ENCODE measurements at places on chromosomes 16 and 17.

GRCh38 chr16:49410226-49410625 lies 36.6 kb downstream of the C16orf78 start:
- no peak for DNase-seq

DNA sequence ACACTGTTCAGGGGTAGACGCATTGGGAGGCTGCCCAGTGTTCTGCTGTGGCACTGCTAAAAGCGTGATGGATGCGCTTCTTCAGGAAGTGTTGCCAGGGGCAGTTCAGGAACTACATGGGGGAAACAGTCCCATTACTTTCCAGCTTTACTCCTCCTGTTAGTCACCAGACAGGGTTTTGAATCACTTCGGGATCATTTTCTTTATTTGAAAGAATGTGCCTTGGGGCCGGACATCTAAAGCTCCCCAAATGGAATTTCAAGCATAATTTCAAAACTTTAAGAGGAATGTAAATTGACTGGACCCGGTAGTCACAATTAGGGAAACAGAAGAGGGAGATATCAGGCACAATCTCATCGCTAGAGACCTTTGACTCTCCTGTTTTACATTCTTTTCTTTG lies 1.3 kb upstream of the KRTAP2-1 start:
- no peak for DNase-seq

GRCh38 chr17:39926588-39927100 lies 757 bp downstream of the ORMDL3 start:
- DNase-seq = peak; percentile 33

DNA sequence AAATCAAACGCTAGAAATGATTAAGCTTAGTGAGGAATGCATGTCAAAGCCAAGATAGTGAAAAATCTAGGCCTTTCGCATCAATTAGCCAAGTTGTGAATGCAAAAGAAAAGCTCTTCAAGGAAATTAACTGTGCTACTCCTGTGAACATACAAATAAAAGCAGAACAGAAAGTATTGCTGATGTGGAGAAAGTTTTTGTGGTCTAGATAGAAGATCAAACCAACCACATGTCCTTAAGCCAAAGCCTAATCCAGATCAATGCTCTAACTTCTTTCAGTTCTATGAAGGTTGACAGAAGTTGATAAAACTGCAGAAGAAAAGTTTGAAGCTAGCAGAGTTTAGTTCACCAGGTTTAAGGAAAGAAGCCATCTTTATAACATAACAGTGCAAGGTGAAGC lies 1044.6 kb downstream of the CDH11 start:
- no peak for DNase-seq

All from stimulated activated CD4-positive, alpha-beta T cell treated with anti-CD3 and anti-CD28 coated beads, Interleukin-1b, Interleukin-23, amount 100 ng/mL, for 24 hours (primary cell).